ENCODE measurements at places on chromosomes 5 and 9.

GRCh38 chr5:133322743-133323142, 270.9 kb downstream of the HSPA4 start:
- no peak for DNase-seq

DNA sequence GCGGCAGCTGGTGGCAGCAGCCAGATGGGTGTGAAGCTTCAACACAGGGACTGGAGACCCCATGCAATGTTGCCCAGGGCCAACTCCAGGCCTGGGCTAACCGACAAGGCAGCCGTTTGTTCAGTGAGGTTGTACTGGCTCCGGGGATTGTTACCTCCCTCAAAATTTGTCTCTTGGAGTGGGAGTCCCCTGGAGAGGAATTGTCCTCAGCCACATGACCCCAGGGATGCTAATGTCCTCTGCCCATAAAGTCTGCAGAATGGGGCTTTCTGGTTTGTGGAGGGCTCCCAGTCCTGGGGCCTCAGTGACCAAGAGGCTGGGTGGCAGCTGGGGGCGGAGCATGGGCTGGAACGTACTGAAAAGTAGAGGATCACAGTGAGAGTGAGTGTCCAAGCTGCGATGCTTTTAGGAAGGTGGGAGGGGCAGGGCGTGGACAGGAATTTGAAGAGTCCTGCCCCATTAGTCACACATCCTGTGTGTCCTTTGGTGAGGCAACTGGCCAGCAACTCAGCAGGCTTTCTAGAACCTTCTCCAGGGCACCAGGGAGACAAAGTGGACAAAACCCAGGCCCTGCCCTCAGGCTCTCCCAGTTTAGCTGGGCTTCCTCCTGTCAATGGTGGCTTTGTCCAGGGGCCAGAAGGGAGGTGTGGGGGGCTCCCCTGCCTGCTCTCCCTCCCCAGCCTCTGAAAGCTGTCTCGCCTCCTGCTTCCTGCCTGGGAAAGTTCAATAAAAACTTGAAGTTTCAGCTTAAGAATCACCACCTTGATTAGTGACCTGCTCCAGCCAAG, 114.0 kb downstream of the NSG2 start:
- DNase-seq, result peak; percentile 19

DNA sequence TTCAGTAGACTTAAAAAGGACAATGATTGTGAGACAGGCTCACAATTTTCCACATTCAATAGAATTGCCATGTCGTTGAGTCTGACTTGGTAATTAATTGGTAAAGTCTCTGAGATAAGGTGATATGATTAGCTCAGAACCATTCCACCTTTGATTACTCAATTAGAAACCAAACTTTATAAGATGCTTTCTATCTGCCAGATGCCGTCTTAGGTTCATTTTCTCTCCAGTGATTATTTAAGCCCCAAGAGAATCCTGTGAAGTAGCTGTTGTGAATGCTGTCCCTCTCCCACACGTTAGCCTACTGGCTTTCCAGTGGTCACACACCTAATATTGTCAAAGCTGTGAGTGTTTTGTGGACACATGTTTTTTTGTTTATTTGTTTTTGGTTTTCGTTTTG, 528.9 kb upstream of the ZNF462 start:
- no peak for DNase-seq

GRCh38 chr9:107620236-107620635, 130.7 kb upstream of the KLF4 start:
- no peak for DNase-seq

DNA sequence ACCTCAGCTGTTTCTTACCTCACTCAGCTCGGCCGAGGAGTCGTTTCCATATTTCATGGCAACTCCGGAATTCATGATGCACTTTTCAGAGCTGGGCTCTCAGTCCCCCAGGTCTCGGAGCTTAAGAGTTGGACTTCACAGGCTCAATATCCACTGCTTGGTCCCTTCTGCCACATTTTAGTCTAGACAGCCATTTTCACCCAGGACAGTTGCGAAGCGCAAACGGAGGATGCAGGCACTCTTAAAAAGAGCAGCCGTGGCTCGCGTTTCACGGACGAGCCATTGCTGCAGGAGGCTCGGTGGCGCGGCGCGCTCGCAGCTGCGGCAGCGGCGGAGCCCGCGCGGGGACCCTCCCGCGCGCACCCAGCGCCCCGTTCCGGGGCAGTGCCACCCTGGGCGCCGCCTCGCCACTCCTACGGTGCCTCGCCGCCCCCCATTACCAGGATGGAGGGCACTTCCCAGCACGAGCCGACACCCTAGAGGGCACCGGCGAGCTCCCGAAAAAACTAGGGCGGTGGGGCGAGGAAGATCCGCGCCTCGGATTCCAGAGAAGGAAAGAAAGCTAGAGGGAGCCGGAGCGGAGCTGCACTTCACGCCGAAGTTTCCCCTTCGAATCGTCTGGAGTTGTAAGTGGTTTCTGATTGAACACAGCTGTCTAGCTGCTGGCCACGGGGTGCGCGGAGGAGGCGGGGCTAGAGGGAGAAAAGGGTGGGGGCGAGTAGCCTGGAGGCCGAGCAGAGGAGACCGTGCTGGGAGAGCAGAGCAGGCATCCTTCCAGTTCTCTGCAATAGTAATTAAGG, 140.3 kb downstream of the TSSK1B start:
- peak; percentile 79 for DNase-seq

DNA sequence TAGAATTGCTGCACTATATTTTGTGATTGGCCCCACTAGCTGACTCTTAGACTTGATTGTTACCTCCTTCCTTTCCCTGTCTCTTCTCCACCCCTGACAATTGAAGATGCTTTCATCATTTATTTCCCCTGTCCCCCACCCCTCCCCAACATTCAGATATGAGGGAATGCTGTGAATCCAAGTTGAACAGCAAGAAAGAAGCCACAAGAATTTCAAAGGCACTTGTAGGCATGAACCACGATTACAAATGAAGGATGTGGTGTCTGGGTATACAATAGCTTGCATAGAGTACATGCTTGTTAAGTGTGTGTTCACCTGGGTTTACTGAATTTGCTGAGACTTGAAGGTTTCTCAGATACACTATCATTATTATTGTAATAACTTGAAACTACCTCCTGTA, 78.3 kb upstream of the TRIO start:
- DNase-seq, result no peak

GRCh38 chr5:9350301-9350797, 195.5 kb downstream of the SEMA5A start:
- peak; percentile 78 for DNase-seq

GRCh38 chr9:5614192-5614591, 14.7 kb upstream of the RIC1 start:
- no peak for DNase-seq
